ENCODE measurements at places on chromosomes 7 and 10.

GRCh38 chr7:40808378-40808942, 673.7 kb downstream of the SUGCT start:
- DNase-seq, result no peak

DNA sequence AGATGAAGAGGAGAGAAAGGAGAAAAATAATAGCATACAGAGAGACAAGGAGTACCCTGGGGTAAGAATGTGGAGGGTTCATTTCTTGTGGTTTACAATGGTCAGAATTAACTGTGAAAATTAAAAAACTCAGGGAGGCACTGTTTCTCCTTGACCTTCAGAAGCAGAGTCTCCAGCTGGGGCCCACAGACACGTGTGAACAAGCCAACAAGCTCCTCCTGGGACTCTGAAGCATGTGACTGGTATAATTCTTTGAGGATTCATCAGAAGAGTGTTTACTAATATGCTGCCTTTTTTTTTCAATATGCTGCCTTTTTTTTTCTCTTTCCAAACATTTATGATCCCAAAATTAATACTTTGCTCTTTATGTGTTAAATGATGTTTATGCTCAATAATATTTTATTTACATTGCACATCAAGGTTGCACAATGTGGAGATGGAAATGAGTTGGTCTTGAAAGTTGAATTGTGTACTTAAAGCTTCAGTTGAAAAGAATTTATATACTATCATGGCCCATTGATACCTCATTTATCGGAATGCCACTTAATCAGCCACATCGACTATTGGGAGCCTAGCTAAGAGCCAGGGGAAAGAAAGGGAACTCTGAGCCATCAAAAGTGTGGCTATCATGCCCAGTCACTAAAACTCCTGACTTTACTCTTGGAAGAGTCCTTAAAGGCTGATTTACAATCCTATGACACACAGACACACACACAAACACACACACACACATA, 134.7 kb upstream of the RHOBTB1 start:
- no peak for DNase-seq

DNA sequence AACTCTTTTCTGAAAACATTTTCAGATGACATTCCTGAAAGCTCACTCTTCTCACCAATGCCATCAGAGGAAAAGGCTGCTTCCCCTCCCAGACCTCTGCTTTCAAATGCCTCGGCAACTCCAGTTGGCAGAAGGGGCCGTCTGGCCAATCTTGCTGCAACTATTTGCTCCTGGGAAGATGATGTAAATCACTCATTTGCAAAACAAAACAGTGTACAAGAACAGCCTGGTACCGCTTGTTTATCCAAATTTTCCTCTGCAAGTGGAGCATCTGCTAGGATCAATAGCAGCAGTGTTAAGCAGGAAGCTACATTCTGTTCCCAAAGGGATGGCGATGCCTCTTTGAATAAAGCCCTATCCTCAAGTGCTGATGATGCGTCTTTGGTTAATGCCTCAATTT, 16.5 kb downstream of the ANLN start:
- DNase-seq, result no peak

GRCh38 chr10:42971251-42971599, 105.6 kb upstream of the RET start:
- DNase-seq, result no peak

DNA sequence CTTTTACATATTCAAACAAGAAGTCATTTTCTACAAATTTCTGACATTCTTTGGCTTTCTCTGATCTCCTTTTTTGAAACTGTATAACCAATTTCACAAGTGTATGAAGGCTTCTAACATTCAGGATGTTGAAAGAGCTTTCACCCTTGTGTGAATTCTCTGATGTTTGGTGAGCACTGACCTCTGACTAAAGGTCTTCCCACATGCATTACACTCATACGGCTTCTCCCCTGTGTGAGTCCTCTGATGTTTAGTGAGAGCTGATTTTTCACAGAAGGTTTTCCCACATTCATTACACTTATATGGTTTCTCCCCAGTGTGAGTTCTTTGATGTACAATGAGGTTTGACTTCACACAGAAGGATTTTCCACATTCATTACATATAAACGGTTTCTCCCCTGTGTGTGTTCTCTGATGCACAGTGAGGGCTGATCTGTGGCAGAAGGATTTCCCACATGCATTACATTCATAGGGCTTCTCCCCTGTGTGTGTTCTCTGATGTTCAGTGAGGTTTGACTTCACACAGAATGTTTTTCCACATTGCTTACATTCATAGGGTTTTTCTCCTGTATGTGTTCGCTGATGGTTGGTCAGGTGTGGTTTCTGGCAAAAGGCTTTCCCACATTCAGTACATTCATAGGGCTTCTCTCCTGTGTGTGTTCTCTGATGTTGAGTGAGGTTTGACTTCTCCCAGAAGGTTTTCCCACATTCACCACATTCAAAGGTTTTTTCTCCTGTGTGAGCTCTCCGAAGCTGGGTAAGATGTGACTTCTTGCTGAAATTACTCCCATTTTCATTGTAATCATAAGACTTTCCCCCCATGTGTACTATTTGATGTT, 25.7 kb downstream of the ZNF248 start:
- no peak for DNase-seq

- no peak for DNase-seq
Observed at GRCh38 chr10:96910488-96911395, 78.6 kb downstream of the LCOR start.

DNA sequence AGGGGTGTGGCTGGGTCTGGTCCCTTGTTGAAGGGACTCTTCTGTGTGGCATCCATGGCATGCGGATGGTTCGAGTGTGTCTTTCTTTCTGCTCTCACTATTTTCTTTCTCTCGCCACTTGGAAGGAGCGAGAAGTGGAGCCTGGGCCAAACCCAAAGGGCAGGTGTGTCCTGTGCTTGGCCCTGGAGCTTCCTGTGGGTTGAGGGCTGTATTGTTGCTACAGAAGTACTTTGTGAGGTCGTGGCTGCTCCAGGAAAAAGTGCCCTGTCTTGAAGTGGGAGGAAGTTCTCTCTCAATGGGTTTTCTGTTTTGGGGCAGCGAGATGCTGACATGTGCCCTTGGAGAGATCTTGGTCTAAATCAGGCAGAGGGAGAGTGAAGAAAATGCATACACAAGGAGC, 72.0 kb downstream of the DOCK1 start:
- no peak for DNase-seq

DNA sequence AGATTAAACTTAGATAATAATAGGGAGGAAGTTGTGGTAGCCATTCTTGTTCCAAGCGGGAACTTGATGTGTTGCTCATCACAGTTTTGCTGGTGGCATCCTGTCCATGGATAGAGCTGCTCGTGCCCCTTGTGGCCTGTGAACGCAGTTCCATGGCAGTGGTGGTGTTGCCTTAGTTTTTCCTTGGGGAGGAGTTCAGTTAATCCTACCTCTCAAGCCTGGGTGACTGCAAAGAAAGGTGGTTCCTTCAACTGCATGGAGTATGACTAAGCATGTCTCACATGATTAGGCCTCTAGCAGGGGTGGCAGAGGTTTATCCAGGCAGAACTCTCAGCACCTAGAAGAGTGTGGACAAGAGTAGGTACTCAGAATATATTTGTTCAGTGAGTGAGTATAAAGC, 99.7 kb downstream of the MAPK8 start:
- no peak for DNase-seq

GRCh38 chr10:131480066-131480465, 168.5 kb upstream of the TCERG1L start:
- DNase-seq, result no peak

DNA sequence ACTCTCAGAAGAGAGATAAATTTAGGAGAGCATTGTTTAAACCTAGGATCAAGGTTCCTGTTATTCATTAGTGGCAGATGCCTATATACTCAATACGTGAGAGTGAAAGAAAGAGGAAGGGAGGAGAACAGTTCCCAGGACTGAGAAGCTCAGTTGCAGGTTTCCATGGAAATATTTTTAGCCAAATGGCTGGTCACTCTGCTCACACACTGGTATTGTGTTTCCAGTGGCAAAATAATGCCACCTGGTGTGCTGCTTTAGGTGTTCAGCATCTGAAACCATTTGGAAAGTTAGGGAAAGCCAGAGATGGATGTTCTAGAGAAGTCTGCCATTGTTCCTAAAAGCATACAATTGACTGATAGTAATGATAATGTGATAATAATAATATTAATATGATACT, 827.7 kb downstream of the SORCS3 start:
- no peak for DNase-seq

DNA sequence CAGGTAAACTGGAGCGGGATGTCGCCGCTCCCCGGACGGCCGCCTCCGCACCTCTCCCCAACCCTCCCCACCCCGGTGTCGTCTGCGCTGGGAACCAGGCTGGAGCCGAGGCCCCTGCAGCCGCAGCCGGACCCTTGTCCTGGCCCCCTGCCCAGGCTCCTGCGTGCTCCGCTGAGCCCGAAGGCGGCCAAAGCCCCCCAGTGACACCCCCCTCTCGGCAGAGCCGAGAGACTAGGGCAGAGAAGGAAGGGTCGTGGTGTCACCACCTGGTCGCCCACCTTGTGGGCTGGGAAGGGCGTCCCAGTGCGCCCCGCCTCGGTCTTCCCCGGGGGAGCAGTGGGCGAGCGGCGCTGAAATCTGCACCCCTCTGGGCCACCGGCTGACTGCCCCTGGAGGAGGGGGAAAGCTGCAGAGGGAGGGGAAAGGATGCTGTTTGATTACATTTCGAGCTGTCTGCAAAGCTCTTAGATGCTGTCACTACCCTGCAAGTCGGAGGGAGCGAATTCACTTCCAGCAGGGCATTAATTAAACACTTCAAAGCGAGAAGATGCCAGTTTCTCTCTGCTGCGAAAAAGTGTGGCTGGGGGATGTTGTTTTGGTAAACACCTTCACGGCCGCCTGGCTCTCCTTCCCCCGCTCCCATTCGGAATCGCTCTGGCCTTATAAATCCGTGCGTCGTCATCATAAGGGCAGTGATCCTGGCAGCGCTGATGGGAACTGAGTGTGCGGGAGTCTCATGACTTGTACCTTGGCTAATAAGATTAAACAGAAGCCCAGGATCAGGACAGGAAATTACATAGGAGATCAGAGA, 622 bp downstream of the DYNC1I1 start:
- peak; percentile 92 for DNase-seq

DNA sequence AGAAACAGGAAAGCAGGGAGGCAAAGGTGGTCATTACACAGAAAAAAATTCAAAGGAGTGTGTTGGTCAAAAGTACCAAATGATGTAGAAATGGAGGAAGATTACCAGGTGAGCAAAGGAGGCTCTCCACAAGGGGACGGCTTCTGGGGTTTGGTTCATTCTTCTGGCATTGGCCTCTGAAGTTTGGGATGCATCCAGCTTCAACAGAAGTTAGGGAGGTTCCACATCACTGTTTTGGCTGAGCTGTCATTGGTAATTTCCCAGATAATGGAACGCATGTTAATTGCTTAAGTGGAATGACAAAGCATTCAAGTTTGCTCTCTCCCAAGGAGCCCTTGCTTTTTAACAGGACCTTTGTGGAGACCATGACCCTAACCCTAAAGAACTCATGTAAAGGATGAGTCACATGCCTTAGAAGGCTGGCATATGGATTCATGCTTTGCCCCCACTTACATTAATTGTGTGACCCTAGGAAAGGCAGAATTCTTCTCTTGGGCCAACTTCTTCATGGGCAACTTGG, 398.6 kb downstream of the GPAM start:
- DNase-seq, result no peak

- DNase-seq, result no peak
Observed at GRCh38 chr10:81876253-81877077, 1.5 kb downstream of the NRG3 start.

GRCh38 chr10:122216047-122216446, 55.0 kb upstream of the BTBD16 start:
- DNase-seq, result no peak

DNA sequence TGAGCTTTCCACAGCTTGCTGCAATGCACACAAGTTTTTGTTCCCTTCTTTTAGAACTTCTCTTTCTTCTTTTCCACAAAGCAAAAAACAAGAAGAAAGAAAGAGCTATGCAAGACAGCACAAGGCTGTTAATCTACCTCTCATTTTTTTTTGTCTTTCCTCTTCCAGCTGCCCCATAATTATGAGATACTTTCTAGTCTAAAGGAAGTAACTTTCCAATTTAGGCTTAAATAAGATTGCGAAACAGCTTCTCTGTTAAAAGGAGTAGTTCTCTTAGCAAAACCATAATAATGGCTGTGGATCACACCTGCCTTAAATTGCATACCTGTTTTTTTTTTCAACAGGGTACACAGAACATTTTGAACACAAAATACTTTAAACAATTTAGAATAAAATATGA, 56.0 kb downstream of the NDUFB2 start:
- no peak for DNase-seq

DNA sequence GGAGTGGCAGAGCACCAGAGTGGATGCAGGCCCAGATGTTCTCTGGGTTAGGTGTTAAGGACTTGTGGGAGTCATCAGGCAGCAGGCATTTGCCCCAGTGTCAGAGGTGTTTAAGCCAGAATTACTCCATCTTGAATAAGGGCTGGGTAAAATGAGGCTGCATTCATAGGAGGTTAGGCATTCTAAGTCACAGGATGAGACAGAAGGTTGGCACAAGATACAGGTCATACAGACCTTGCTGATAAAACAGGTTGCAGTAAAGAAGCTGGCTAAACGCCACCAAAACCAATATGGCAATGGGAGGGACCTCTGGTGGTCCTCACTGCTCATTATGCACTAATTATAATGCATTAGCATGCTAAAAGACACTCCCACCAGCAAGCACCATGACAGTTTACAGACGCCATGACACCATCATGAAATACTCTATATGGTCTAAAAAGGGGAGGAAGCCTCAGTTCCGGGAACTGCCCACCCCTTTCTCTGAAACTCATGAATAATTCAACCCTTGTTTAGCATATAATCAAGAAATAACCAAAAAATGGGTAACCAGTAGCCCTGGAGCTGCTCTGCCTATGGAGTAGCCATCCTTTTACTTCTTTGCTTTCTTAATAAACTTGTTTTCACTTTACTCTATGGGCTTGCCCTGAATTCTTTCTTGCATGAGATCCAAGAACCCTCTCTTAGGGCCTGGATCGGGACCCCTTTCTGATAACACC, 882 bp upstream of the LRRC61 start:
- no peak for DNase-seq

Data from cerebellar nuclear complex (tissue), 1 donor.